ENCODE measurements at places on chromosomes 6 and 20.

- DNase-seq = no peak
Measured at GRCh38 chr6:40629463-40629862, 42.3 kb upstream of the LRFN2 start.

DNA sequence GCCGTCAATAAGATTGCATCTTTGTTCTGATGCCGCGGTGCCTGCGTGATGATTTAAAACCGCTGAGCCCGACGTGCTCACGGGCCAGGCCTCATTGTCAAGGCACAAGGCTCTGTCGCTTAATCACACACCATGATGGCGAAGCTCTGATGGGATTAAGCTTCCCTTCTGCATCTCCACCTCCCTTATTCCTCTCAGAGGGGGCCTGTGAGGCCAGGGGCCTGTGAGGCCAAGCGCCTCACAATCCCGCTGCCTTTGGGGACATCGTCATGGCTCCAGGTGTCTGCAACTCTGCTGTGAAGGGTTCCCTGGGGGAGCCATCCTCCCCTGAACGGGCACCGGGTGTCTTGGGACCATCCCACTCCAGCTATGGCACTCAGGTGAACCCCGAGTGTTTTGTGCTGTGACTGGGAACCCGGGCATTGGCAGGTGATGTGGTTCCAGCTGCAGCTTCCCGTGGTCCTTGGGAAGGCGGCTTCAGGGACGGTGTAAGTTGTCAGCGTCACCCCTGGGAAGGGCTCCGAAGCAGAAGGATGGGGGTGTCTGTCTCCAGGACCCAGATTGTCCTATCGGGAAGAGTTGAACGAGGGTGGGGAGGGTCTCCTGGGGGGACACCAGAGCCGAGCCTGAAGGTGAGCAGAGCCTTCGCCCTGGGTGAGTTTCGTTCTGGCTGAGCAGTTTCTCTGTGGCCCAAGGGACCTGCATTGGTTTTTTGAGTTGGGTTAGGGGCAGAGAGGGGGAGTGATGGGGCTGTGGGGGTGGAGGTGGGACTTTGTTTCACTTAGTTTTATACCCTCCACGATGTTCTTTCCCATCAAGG is 18.0 kb upstream of the BHLHE23 start:
- no peak for DNase-seq

DNA sequence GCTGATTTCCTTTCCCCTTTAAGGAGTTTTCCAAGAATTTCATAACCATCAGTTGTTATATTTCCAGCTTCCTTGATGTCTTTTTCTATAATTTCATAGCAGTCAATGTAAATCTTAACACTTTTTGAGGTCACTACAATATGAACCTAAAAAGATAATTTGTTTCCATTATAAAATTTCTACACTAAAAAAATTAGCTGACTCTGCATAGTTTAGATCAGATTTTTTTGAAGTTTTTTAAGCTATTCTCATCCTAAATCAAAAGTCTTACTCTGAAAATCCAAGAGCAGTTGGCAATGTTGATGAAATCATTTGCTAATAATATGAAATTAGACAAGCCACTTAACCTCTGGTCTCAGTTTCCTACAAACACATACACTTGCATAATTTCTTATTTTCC is 96.8 kb downstream of the COL12A1 start:
- DNase-seq = no peak

- DNase-seq = no peak
Measured at GRCh38 chr6:15137086-15137485, 108.8 kb upstream of the JARID2 start.

GRCh38 chr6:7897461-7898192 is 13.0 kb downstream of the TXNDC5 start:
- no peak for DNase-seq

DNA sequence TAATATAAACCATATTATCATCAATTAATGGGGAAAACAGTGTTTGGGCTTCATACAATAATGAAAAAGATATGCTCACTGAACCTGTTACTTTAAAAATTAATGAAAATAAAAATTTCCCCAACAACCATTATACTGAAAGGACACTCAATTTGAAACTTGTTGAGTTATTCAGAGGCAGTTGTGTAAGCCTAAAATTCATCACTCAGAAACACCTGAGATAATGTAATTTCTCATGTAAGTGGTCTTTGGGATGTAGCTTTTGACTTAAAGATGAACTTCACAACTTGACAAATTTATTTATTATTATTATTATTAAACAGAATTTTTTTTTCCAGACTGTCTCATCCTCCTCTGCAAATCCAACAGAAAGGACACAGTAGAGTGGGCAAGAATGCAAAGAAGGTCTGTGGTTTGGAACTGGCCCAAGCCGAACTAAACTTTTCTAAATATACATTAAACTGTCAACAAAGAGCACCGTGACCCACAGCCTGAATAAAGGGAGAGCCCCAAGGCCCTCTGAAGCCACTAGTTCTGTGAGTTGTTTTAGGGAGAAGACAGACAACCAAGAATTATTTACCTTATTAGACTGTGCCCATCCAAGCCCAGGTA is 32.2 kb upstream of the HEY2 start:
- DNase-seq = no peak

DNA sequence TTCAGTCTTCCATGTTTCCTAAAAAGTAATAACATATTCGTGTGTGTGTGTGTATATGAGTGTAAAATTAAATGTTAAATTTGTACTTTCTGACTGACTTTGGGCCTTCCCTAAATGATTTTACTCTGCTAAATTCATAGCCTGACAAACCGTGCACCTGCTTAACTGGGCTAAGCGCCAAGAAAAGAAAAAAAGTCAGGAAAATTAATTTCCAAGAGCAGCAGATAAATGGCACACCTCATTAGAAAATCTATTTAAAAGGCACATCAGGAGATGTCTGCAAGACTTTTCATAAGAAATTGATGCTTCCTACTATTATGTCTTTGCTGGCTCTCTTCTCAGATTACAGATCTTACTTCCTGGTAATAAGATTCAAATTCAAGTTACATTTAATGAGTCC is 72.4 kb downstream of the TRDN start:
- DNase-seq = no peak

DNA sequence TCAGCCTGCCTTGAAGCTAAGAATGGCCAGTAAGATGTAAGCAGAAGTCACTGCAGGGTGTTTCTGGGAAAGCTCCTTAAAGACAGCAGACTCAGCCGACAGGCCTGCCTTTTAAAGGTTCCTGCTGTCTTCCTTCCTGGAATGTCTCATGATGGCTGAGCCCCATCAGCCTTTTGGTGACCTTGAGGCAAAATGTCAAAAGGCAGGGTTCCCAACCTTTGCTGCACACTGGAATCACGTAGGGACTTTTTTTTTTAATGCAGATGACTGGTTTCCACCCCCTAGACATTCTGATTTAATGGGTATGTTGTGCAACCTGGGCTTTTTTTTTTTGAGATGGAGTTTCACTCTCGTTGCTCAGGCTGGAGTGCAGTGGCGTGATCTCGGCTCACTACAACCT is 11.6 kb downstream of the MDGA1 start:
- no peak for DNase-seq

DNA sequence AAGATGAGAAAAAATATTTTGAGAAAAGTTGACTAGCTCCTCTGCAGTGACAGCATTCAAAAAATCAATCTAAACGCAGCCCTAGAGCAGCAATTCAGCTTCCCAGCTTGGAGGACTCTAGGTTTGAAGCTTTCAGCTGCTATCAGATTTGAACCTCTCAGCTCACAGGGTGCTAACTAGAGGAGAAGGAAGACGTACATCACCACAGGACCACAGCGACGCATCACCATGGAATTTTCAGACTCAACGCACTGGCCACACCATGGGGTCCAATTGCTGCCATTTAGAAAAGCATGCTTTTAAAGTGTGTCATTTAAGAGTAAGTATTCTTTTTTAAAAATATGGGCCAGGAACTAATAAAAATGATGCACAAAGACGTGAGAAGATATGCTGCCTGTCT is 45.0 kb upstream of the FUCA2 start:
- DNase-seq = no peak

GRCh38 chr6:41504466-41505121 is 41.6 kb upstream of the FOXP4 start:
- no peak for DNase-seq

DNA sequence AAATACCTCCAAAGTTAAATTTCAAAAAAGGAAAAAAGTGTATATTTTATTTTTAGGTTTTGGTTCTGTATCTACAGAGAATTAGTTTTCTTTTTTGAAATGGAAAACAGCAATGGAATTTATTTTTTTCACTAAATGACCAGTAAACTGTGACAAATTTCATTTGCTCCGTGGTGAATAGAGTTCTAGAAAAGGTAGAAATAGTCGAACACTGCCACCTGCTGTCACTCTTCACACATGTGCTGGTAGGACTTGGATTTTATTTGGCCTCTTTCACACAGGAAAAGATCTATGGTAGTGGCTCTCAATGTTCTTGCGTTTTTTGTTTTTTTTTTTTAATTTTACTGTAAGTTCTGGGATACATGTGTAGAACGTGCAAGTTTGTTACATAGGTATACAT is 312.5 kb downstream of the EYA4 start:
- DNase-seq = no peak

DNA sequence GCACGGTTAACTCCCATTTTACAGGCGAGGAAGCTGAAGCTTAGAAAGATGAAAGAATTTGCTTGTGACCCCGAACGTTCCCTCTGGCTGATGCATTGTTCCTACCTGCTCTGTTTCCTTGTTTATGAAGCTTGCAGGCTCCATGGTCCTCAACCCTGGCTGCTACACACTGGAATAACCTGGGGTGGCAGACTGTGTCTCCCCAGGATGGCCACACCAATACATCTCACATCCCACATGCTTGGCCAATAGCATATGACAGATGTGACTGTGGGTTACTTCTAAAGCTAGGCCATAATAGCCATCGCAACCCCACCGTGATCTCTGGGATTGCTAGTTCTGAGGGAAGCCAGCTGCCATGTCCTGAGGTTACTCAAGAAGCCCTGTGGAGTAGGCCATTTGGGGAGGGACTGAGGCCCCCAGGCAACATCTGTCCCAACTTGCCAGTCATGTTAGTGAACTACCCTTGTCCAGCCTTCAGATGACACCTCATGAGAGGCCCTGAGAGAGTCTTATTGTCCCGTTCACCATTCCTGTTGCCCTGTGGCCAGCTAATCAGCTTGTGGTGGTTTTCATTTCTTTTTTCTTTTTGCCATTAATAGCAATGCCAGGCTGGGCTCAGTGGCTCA is 6.7 kb upstream of the FAM110A start:
- DNase-seq = no peak

DNA sequence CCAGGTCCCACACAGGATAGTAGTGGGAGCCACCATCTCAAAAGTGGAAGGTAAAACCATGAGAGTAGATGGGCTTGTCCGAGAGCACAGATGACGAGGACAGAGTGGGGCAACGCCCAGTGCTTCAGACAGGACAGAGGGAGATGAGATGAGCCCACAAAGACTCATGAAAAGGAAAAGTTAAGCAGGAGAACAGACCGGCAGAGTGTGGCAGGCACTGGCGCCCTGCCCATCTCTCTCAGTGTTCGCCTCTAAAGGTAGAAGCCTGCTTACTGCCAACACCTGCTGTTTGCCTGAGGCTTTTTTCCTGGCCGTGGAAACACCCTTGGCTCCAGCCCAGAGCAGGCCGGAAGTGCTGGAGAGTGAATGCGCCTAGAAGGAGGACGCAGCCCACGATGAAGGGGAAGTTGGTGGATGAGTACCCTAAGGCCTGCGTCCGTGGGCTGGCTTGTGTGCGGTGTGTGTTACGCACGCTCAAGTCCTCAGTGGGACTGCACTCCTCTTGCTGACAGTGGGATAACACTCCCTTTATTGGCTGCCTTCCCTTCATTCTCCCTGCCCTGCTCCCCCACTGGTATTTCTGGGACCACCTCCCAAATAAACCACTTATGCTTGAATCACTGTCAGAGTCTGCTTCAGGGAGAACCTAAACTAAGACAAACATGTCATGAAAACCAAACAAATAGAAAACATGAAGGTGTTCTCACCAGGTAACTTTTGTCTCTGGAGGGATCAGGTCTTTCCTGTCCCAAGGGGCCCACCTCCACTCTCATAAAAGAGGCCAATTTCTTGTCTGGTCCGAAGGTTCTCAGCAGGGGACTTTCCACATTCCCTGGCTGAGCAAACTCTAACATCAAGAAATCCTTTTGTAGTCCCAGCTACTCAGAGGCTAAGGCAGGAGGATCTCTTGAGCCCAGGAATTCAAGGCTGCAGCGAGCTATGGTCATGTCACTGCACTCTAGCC is 9.1 kb upstream of the FOXP4 start:
- no peak for DNase-seq

DNA sequence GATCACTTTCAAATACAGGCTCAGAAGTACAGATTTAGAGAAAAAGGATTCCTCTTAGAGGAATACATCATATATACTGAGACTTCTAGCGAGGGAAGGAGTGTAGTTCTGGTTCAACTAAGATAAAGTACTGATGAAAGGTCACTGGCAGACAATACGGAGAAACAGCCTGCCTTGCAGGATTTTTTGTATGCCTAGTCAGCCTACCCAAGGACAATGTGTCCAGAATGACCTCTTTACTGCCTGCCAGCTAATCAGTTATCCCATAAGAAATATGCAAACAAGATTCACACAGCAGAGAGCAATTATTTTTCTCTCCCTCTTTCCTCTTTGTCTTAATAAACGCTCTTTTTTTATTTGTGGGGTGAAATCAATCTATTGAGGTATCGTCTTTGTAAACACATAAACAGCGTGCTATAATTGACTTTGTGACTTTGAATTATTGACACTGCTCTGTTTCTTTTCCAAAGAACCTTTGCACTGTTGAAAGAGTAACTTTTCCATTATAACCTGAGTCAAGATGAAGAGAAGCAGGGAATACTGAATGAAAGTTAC is 1.4 kb upstream of the TSPYL4 start:
- no peak for DNase-seq

GRCh38 chr6:90420500-90420899 is 123.9 kb upstream of the BACH2 start:
- DNase-seq = no peak

GRCh38 chr6:14734416-14735340 is 511.2 kb upstream of the JARID2 start:
- no peak for DNase-seq

DNA sequence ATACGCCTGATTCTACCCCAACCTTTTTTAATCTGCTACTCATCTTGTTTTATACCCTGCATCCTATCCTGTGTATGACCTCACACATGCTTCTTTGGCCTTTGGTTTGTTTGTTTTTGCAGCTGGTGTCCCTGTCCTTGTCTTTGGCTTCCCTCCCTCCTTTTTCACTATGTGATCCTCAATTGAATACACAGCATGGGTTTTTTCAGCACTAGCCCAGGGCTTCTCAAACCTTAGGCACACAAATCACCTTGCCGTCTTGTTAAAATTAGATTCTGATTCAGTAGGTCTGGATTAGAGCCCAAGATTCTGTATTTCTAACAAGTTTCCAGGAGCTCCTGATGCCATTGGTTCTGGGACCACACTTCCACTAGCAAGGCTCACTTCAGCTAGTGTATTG is 321.5 kb upstream of the MAN1A1 start:
- no peak for DNase-seq

- DNase-seq = no peak
Measured at GRCh38 chr6:152952866-152953509, 29.9 kb downstream of the FBXO5 start.

DNA sequence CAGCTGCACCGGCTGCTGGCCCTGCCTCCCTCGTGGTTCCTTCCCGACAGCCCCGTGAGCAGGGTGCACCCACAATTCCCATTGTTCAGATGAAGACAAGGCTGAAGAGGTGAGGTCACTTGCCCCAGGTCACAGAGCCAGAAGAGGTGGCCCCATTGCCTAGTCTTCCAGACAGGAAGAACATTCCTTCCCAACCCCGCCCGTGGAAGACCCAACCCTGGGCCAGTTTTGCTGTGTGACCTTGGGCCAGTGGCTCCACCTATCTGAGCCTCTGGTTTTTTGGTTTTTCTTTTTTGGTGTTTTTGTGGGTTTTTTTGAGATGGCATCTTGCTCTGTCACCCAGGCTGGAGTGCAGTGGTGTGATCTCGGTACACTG is 61.7 kb downstream of the RIPOR3 start:
- no peak for DNase-seq

- DNase-seq = no peak
Measured at GRCh38 chr6:6749702-6750491, 161.4 kb downstream of the LY86 start.

Measured in stimulated activated CD8-positive, alpha-beta memory T cell treated with anti-CD3 and anti-CD28 coated beads, Interleukin-4, amount 100 ng/mL, for 4 hours (primary cell).